ENCODE measurements at places on chromosomes 2 and 18.

DNA sequence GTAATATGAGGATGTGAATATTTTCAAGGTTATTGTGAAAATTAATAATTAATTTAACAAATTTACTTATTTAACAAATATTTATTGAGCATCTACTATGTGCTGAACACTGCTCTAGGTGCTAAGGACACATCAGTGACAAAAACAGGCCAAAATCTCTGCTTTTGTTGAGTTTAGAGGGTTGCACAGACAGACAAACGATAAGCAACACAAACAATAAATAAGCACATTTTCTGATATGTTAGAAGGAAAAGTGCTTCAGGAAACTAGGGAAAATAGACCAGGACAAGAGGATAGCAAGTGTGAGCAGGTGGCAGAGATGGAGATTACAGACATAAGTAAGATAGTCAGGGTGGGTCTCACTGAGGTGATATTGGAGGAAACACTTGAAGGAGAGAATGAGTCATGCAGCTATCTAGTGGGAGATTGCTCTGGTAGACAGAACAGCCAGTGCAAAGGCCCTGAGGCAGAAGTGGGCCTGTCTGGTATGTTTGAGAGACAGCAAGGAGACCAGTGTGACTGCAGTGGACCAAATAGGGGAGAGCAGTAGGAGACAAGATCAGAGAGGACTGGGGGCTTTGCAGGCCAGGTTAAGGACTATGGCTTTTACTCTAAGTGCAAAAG is 38.3 kb downstream of the SFXN5 start:
- no peak for DNase-seq

GRCh38 chr18:38940863-38941531 is 1375.4 kb upstream of the CELF4 start:
- DNase-seq, result peak; percentile 41

DNA sequence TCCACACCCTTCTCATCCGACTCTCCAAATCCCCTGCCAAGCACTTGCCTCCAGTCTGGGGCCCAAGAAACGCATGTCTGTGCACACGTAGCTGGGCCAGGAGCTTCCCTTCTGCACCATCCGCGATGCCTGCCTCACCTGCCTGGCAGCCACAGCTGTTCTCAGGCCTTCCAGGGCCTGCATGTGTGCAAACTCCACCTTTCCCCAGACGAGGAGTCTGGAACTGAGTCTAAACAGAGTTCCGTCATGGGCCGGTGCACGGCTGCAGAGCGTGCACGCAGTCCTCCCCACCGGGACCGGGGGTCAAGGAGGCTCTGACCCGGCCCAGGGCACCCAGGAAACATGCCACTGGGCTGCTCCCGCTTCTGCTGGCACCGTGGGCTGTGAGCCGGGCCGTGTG is 66.8 kb upstream of the SALL3 start:
- no peak for DNase-seq

- no peak for DNase-seq
Observed at GRCh38 chr18:39607034-39607433, 2041.4 kb upstream of the CELF4 start.

- DNase-seq, result no peak
Observed at GRCh38 chr2:122070241-122070731, 314.8 kb downstream of the TSN start.

- DNase-seq, result no peak
Observed at GRCh38 chr2:159712929-159713420, 669 bp downstream of the MARCHF7 start.

DNA sequence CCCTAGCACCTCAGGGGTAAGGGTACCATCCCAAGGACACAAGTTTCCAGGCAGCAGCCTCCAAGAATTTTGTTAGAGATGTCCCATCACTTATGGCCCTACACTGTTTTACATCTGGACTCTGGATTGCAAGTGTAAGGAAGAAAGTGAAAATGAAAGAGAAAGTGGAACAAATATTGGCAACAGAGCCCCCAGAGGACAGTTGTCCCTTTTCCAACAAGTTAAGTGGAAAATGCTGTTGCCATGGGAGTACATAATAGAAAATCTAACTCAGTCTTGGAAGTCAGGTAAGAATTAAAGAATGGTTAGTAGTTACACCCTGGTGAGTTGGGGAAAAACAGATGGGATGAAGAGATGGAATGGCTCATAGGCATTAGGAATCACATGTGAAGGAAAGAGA is 50.6 kb downstream of the TTC21B start:
- DNase-seq, result no peak

DNA sequence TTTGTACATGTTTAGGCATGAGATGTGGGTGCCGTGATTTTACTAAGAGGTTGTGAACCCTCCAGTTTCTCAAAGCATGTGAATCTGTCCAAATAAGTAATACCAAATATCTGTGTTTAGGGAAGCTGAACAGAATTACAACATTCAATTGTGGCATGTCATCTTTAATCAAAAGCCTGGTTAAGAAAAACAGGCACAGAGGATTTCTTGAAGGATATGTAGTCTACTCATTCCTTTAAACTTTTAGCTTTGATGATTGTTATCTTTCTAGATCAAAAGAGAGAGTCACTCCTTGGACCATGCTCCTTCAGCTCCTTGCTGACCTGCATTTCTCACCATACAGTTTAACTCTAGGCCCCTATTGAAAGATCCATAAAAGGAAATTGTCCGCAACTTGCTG is 296.8 kb downstream of the STK39 start:
- DNase-seq, result no peak

DNA sequence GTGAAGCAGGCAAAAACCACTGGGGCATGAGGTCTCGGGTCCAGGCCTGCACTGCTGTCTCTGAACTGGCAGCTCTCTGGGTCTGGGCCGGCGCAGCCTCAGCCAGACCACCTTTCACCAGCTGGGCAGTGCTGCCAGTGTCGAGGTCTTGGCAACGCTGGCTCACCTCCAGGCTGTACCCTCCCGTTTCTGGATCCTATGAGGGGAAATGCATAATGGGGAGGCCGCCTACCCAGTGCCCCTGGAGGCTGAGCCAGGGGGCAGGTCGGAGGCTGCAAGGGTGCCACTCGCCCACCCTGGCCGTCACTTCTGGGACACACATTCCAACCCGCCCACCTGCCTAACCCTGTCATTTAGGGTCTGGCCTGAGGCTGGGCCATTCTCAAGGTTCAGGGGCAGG is 24.6 kb downstream of the KIF1A start:
- no peak for DNase-seq

GRCh38 chr2:233531955-233532354 is 34.6 kb downstream of the USP40 start:
- DNase-seq, result no peak

DNA sequence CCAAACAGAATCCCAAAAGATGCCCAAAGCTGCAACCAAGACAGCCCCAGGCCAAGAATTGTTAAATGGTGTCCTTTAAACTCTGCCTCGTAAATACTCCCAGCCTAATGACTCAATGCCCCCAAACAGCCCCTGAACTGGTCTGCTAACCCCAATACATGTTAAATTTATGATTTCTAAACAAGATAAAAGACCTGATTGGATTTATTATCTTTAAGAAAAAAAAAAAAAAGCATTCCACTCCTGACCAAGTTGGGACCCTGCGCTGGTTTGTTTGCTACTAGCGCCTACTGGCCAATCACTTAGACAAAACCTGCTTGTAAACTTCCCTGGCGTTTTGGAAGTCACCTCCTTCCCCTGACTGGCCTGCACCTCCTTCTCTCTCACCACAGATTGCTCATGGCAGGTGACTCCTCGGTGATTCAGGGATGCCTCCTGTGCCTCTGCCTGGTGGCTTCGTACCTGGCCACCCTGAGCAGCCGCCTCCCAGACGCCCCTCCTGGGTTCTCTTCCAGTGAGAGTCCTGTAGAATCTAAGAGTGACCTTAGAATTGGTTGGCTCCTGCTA is 121.3 kb downstream of the BCL11A start:
- DNase-seq, result no peak

DNA sequence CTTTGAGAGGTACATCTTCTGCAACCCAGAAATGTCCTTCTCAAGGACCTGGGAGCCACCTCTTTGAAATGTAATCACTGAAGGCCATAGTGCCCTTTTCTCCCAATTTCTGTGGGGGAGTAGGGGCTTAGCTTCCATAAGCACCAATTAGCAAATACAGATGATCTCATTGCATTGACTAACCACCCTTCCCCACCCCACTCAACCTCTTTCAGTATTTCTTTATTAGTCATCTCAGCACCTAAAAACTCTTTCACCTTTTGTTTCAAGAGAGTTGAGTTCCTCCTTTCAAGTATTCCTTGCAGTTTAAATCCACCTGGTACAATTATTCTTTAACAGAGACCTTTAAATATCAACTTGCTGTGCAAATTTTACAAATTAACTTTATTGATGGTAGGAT is 1011.8 kb upstream of the CDH2 start:
- no peak for DNase-seq

GRCh38 chr2:237319086-237319820 is 94.7 kb downstream of the COL6A3 start:
- DNase-seq, result no peak

- DNase-seq, result no peak
Observed at GRCh38 chr18:47968006-47968676, 37.7 kb upstream of the SMAD2 start.

- no peak for DNase-seq
Observed at GRCh38 chr2:191916826-191917225, 69.9 kb upstream of the CAVIN2 start.

- DNase-seq, result no peak
Observed at GRCh38 chr2:17894005-17894404, 15.5 kb downstream of the KCNS3 start.

DNA sequence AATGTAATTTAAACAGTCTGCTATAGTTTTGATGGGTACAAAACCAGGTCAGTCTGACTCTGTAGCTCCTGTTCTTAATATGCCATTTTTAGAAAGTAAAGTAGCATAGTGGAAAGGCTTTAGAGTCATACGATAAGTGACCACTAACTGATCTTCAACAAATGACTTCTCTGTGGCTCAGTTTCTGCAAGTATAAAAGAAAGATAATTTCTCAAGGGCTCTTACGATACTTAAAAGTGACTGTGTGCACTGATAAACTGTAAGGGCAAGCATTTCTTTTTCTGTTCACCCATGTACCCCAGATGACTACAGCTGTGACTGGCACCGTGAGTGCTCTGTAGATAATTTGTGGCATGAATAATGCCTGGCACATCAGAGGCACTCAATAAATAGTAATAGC is 178.7 kb downstream of the LCLAT1 start:
- no peak for DNase-seq

- no peak for DNase-seq
Observed at GRCh38 chr2:75146606-75147332, 52.6 kb downstream of the TACR1 start.

GRCh38 chr2:31965094-31965493 is 45.7 kb downstream of the MEMO1 start:
- no peak for DNase-seq

GRCh38 chr2:106167067-106167466 is 27.0 kb downstream of the UXS1 start:
- no peak for DNase-seq

DNA sequence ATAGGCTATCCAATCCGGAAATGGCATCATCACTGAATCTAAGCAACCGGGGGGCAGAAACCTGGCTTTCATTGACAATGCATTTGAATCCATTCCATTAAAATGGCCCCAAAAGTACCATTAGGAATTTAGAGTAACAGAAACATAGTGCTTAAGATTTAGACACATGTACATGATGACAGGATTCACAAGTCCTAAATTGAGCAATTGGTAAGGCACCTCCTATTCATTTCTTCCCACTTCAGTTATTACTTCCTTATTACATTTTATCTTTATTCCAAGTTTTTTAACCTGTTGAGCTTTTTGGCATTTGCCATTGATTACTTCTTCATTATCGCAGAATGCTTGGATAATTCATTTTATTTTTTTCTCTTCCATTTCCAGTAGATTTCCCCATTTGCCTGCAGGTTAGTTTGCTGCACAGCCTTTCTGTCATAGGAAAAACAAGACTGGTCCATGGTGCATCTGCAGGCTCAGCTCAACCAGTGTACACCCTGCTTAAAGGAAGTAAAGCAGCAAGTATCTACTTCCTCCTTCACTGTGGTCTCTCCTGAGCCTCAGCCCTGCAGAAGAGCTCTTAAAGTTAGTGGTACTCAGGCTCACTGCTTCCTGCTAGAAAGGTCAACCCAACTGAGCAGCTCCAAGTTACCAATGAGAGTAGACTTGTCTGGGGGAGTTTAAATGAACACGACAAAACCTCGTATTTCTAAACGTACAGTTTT is 89.2 kb downstream of the DOCK10 start:
- DNase-seq, result no peak

GRCh38 chr2:10392951-10393639 is 55.0 kb downstream of the ODC1 start:
- no peak for DNase-seq
